Spinal cord (tissue), 10 donors: ENCODE measurements at places on chromosomes 5 and 9. TPM values are rescaled to one million over a fixed set of nuclear protein-coding genes. Genes with fewer than 3 reads are reported as not detected.

DNA sequence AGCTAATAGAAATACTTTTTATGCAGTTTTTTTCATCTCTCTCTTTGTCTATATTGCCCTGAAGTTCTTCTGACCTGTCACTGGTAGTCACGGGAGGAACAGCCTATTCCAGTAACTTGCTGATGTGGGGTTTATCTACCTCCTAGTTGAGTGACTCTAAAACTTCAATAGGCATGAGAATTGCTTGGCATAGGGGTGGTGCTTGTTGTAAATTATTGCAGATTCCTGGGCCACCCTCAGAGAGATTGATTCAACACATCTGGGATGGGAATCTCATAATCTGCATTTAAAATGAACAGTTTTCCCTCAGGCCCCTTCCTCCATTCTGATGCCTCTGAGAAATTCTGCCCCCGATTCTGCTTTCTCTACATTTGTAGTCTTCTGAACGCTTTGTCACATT is 184.4 kb downstream of the ARHGEF28 start:
- H3K4me1 ChIP-seq, result no peaks in the 10 kb centered on the region
- no peak overlapping the region for H3K4me3 ChIP-seq
- DNase-seq, result no peak
- no peak overlapping the region for H3K27ac ChIP-seq
- H3K27me3 ChIP-seq, result no peaks in the 10 kb centered on the region
- no peaks in the 10 kb centered on the region for H3K36me3 ChIP-seq

DNA sequence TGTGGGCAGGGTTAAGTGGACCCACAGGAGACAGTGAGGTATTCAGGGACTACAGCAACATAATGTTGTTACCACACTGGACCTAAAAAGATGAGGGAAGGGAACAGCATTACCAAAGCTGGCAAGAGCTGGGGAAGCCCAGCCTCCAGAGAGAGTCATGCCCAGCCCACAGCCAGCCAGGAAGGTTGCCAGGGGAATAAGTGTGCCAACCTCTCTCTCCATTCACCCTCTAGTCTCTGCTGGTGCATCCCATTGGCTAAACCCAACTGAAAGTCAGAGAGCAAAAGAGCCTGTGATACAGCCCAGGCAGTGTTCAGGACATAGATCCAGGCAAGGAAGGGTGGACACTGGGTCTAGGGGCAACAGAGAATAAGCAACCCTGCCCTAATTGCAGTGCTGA is 35.8 kb upstream of the AFAP1L1 start:
- peaks cover 18% of the 10 kb centered on the region for H3K36me3 ChIP-seq
- no peak overlapping the region for H3K27ac ChIP-seq
- no peak for DNase-seq
- H3K4me1 ChIP-seq, result no peaks in the 10 kb centered on the region
- no peak overlapping the region for H3K4me3 ChIP-seq

DNA sequence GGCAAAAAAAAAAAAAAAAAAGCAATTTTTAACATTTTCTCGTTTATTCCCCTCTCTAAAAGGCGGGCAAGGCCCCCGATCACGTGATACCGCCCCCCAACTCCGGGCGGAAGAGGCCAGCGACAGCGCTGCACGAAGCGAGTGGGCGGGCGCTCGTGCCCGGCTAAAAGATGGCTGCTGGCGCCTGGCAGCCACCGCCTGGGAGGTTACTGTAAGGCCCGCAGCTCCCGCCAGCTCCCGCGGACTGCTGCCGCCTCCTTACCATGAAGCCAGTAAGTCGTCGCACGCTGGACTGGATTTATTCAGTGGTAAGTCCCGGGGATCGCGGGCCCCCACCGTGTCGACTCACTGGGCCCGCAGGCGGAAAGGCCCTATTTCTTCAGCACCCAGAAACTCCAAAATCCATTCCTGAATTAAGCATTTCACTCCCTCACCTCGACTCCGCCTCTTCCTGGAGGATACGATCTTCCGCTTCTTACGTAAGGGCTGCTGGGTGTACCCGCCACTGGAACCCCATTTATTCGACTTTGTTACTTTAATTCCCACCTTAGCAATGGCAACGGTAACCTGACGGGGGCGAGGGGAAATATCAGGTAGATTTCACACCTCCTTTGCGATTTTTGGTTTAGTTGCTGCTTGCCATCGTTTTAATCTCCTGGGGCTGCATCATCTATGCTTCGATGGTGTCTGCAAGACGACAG is at the start of the genes SMIM27 and TOPORS:
TSS of gene SMIM27 (plus strand) at position 156 of the 701 bp plus-strand sequence. CDS start at position 264, 108 bp downstream.
TSS of gene TOPORS (minus strand) at position 415 of the 701 bp plus-strand sequence. CDS start at position 265, 150 bp downstream.
- H3K4me1 ChIP-seq, result peaks cover 9% of the 10 kb centered on the region
- peak within 1 kb of the TSS; percentile 97 for H3K4me3 ChIP-seq
- H3K36me3 ChIP-seq, result peaks cover 2% of the 10 kb centered on the region
- DNase-seq, result peak; percentile 90
- H3K27me3 ChIP-seq, result no peaks in the 10 kb centered on the region

DNA sequence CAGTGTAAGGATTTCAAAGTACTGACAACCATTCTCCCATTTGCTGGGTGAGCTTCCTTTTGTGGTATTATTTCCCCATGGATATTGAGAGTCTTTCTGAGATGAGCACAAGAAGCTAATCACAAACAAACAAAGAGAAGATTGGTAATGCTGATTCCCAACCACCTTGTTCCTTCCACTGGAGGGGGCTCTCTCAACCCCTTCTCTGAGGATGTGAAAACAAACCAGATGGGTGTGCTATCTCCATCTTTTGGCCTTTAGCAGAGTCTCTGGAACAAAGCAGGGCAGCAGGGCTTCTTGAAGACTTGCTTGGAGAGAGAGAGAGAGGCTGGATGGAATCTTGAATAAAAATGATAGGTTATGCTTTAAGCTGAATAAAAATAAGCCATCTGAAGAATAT is 576.7 kb upstream of the ZNF462 start:
- no peak for DNase-seq
- peak overlapping the region; percentile 64 for H3K27ac ChIP-seq

The SPINK7 gene
- not detected for total RNA-seq

The IFNE gene
- not detected for total RNA-seq

The ROR2 gene
- total RNA-seq, result 20.6 TPM

The CFAP77 gene
- total RNA-seq, result 3.3 TPM
